ENCODE measurements at places on chromosomes 11 and 22.
A peak's percentile ranks its signal among the peaks of the same experiment; 100 is the strongest.

DNA sequence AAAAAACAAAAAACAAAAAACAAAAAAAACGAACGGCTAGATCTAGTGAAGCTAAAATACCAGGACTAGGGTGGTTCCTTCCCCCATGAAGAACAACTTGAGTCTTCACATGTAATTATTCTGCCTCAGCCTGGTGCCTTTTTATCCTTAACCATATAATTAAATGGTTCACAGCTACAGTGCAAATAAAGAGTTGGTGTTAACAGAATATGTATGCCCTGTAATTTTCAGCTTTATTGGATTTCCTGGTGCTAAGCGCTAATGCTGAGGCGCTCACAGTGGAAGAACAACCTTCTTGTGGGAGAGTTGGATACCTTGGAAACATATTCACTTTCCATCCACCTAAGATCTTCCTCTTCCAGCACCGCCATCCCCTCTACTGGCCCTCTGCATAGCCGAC is 158.5 kb upstream of the SORL1-AS1 start:
- H3K36me3 ChIP-seq: peaks cover 100% of the 10 kb centered on the region
- no peak overlapping the region for H3K4me3 ChIP-seq
- H3K27ac ChIP-seq: no peak overlapping the region

DNA sequence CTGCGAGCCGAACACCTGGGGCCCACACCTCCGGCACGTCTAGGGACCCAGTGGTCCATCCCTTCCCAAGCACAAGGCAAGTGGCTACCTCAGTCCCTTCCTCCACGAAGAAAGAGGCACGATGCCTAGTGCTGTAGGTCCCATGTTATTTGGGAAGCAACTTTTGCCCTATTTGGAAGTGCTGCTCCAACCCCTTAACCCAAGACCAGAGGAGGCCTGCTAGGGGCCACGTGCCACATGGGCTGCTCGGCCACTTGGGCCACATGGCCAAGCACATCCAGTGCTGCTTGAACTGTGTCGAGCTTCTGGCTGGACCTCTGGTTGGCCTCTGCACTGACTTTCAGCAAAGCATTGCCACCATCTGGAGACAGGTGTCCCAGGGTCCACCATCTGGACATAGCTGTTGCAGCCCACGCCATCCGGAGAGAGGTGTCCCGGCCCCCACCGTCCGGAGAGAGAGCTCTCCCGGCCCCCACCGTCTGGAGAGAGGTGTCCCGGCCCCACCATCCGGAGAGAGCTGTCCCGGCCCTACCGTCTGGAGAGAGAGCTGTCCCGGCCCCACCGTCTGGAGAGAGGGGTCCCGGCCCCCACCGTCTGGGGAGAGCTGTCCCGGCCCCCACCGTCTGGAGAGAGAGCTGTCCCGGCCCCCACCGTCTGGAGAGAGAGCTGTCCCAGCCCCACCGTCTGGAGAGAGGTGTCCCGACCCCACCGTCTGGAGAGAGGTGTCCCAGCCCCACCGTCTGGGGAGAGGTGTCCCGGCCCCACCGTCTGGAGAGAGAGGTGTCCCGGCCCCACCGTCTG is 6.5 kb upstream of the B4GALNT4 start:
- no peak for DNase-seq
- H3K27ac ChIP-seq: no peak overlapping the region
- H3K4me1 ChIP-seq: no peaks in the 10 kb centered on the region
- no peaks in the 10 kb centered on the region for H3K36me3 ChIP-seq

- no peaks in the 10 kb centered on the region for H3K27me3 ChIP-seq
- H3K4me3 ChIP-seq: no peak overlapping the region
- H3K4me1 ChIP-seq: no peaks in the 10 kb centered on the region
- no peaks in the 10 kb centered on the region for H3K36me3 ChIP-seq
- no peak for DNase-seq
- no peak overlapping the region for H3K27ac ChIP-seq
Observed at GRCh38 chr11:42996421-42997307, 315.1 kb upstream of the API5 start.

DNA sequence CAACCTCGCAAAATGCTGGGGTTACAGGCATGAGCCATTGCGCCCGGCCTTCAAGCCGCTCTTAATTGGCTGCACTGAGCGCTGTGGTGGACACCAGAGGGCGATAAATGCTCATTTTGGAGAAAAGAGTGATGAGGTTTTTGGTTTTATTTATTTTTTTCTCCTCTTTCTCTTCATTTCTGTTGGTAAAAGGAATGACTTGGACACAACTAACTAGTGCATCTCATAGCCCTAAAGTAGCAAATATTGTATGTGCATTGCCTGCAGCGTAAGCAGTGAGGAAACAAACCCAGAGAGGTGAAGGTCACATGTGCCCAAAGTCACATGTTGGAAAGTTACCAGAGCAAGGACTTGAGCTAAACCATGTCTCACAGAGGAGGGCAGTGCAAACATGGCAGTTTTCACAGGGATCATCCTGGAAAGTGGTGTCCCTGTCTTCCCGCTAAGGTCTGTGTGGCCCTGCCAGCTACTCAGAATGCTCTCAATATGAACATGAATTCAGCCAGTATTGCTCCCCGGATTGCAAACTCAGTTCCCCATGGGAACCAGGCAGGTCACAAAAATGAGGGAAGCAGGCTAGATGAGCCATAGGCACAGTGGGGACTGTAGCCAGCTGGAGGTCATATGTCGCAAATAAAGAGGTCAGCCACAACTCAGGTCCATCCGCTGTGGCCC is 8.6 kb upstream of the CD82 start:
- DNase-seq: peak; percentile 56
- H3K4me3 ChIP-seq: no peak overlapping the region
- no peaks in the 10 kb centered on the region for H3K27me3 ChIP-seq
- peak overlapping the region; percentile 34 for H3K27ac ChIP-seq

DNA sequence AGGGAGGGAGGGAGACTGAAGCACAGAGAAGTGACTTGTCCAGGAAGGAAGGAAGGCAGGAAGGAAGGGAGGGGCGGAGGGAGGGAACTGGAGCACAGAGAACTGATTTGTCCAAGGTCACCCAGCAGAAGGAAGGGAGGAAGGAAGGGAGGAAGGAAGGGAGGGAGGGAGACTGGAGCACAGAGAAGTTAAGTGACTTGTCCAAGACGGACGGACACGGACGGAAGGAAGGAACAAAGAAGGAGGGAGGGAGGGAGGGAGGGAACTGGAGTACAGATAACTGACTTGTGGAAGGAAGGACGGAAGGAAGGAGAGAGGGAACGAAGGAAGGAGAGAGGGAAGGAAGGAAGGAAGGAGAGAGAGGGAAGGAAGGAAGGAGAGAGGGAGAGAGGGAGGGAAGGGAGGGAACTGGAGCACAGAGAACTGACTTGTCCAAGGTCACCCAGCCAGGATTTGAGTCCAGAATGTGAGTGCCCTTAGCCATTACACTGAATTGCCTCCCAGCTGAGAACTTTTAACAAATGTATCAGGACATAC is 1.5 kb downstream of the SLC35F2 start:
- DNase-seq: peak; percentile 43
- no peak overlapping the region for H3K4me3 ChIP-seq
- H3K36me3 ChIP-seq: no peaks in the 10 kb centered on the region
- no peak overlapping the region for H3K27ac ChIP-seq
- peaks cover 3% of the 10 kb centered on the region for H3K27me3 ChIP-seq
- peaks cover 25% of the 10 kb centered on the region for H3K4me1 ChIP-seq

GRCh38 chr11:2911088-2911784 is 18.0 kb downstream of the PHLDA2 start:
- no peak overlapping the region for H3K4me3 ChIP-seq
- no peaks in the 10 kb centered on the region for H3K4me1 ChIP-seq
- no peaks in the 10 kb centered on the region for H3K36me3 ChIP-seq
- no peak for DNase-seq
- no peak overlapping the region for H3K27ac ChIP-seq

DNA sequence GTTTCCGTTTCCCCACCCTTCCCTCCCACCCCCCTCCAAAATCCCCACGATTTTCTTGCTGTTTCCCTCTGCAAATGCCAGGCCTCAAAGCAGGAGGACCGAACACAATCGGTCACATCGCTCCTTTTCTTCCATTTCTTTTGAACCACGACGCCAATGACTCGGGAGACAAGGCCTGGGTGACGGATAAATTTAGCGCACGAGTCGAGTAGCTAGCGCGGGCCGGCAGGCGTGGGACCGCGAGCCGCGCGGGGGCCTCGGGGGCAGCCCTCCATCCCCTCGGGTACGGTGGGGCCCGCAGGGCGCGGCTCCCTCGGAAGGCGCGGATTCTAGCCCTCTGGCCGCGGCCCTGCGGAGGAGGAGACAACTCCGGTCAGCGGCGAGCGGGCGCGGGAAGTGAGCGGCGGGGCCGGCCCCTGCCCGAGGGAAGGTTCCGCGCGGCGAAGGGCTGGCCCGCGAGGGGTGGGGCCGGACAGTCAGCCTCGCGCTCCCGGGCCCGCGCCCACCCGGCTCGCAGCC is 414 bp downstream of the JOSD1 start:
- H3K27ac ChIP-seq: peak overlapping the region; percentile 44
- DNase-seq: no peak
- H3K27me3 ChIP-seq: no peaks in the 10 kb centered on the region
- peaks cover 63% of the 10 kb centered on the region for H3K4me1 ChIP-seq
- H3K4me3 ChIP-seq: peak overlapping the region; percentile 89
- H3K36me3 ChIP-seq: no peaks in the 10 kb centered on the region

DNA sequence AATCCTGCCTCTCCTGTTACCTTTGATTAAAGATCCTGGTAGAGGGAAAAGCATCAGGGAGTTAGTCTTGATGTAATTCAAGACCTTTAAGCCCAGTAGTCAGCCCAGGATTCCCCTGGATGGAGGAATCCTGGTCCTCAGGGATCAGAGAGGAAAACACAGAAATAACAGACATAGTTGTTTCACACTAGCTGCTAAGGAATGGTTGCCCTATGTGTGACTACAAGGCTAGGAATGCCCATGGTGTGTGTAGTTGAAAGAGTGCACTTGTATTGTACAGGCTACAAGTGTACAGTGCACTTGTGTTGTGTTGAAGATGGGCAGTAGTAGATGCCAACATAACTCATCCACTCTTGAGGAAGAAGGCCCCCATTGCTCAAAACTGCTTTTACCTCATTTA is 226.8 kb downstream of the AASDHPPT start:
- H3K4me3 ChIP-seq: no peak overlapping the region
- H3K27ac ChIP-seq: no peak overlapping the region
- no peak for DNase-seq

DNA sequence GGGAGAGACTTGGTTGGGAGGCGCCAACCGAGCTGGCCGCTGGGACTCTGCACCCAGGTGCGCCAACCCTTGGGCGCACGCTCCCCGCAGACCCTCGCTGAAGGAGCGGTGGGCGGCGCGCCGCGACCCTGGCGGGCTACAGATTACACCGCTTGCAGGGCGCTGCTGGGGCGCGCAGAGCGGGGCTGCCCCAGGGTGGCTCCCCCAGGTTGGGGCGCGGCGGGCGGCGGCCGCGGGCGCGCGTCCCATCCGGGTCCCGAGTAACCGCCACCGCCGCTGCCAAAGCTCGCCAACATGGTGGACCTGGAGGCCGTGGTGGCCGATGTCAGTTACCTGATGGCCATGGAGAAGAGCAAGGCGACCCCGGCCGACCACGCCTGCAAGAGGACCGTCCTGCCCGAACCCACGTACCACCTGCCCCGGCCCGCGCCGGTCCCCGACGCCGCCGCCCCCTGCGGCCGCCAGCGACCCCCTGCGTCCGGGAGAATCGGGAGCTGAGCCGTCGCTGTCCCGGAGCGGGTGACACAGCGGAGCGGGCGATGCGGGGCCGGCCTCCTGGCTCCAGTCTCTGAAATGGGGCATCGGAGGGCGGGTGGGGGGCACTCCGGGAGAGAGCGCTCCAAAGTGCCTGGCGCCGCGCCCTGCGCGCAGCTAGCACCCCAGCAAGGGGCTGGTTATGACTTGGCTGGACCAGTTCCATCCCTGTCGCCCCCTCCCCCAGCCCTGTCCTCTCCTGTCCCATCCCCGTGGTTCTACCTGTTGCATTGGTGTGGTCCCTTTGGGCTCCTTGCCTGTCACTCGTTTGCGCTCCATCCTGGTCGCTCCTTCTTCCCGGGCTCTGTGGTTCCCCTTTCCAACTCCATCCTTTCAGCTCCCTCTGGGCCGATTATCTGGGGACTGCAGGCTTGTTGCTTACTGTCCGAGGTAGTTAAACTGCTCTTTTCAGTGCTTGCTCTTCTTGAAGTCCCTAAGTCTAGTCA is 143.3 kb upstream of the GRK3 start:
- H3K4me3 ChIP-seq: no peak overlapping the region
- no peak overlapping the region for H3K27ac ChIP-seq
- no peaks in the 10 kb centered on the region for H3K36me3 ChIP-seq
- peaks cover 26% of the 10 kb centered on the region for H3K27me3 ChIP-seq

DNA sequence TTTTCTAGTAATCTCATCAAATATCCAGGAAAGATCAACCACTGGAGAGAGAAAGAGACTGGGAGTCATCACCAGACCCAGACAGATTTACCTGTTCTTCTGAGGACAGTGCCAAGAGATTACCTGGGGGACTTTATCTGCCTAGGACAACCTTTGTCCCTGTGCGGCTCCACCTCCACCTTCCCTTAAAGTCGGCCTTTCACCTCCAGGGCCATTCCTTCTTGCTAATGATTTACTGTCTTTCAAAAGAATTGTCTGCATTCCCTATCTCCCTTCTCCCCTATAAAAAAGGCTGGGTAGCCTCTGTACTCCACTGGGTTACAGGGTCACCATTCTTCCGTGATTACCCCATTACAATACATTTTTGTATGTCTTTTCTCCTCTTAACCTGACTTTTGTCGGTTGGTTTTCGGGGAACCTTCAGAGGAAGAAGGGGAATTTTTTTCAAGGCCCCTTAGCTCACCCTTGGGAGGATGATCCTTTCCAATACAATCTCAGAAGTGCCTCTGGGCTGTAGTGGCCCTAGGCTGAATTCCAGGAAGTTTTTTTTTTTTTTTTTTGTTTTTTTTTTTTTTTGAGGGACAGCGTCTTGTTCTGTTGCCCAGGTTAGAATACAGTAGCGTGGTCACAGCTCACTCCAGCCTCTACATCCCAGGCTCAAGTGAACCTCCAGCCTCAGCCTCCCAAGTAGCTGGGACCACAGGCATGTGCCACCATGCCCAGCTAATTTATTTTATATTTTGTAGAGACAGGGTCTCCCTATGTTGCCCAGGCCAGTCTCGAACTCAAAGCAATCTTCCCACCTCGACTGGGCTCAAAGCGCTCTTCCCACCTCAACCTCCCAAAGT is 1.5 kb upstream of the HMOX1 start:
- H3K27ac ChIP-seq: no peak overlapping the region
- H3K36me3 ChIP-seq: peaks cover 15% of the 10 kb centered on the region
- H3K4me3 ChIP-seq: no peak overlapping the region
- DNase-seq: no peak

DNA sequence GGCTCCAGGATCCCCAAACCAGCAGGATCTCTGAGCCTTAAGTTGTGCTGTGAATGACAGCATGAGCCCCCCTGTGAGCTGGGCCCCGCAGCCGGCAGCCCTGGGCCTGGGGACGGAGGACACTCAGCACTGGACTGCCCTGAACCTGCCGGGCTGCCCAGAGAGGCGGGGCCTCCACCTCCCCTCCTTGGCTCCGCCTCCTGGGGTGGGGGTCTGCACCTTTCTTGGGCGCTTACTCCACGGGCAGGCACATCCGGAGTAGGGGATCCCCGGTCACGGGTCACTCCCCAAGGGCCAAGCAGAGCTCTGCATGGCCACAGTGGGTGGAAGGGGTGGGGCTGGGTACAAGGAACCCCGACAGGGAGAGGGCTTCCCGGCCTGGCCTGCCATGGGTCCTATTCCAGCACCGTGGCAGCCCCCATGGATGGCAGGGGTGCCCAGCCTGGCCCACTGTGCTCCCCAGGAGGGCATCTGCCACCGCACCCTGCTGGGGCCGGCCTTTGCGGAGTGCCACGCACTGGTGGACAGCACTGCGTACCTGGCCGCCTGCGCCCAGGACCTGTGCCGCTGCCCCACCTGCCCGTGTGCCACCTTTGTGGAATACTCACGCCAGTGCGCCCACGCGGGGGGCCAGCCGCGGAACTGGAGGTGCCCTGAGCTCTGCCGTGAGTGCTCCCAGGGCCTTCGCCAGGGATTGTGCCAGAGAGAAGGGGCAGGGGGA is 5.4 kb downstream of the MUC5B start:
- H3K27ac ChIP-seq: no peak overlapping the region
- no peaks in the 10 kb centered on the region for H3K27me3 ChIP-seq
- H3K4me1 ChIP-seq: no peaks in the 10 kb centered on the region
- no peak for DNase-seq
- H3K36me3 ChIP-seq: no peaks in the 10 kb centered on the region
